CD4-positive, alpha-beta T cell (primary cell): ENCODE measurements at places on chromosomes 11 and 22. TPM values are rescaled to one million over a fixed set of nuclear protein-coding genes. Genes with fewer than 3 reads are reported as not detected.

The HOATZ gene
- total RNA-seq: not detected

The ACR gene
- not detected for total RNA-seq

The MYEOV gene
- not detected for total RNA-seq

- no peak for DNase-seq
These were observed 9.0 kb downstream of the CLPB start for GRCh38 chr11:72425053-72425980.

DNA sequence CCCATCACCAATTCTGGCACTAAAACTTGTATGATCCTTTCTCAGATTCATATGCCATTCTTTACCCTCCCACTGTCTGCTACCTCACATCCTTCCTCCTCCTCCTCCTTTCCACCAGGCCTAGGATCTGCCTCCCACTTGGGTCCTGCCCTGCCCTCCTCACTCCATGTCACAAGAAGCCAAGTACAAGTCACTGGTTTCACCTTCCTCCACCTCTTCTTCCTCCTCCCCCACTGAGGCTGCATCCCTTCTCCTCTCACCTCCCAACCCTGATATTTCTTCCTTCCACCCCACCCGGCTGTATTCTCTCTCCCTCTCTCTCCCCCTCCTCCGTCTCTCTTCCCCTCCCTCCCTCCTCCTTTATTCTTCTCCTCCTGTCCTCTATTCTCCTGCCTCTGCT, 46.6 kb downstream of the LARGE1 start:
- DNase-seq: no peak

GRCh38 chr11:112579282-112579681, 318.6 kb upstream of the PLET1 start:
- no peak for DNase-seq

- no peak for DNase-seq
These were observed 19.6 kb downstream of the SLC22A12 start for GRCh38 chr11:64610596-64610995.

The CUL5 gene
- total RNA-seq: 67.6 TPM

DNA sequence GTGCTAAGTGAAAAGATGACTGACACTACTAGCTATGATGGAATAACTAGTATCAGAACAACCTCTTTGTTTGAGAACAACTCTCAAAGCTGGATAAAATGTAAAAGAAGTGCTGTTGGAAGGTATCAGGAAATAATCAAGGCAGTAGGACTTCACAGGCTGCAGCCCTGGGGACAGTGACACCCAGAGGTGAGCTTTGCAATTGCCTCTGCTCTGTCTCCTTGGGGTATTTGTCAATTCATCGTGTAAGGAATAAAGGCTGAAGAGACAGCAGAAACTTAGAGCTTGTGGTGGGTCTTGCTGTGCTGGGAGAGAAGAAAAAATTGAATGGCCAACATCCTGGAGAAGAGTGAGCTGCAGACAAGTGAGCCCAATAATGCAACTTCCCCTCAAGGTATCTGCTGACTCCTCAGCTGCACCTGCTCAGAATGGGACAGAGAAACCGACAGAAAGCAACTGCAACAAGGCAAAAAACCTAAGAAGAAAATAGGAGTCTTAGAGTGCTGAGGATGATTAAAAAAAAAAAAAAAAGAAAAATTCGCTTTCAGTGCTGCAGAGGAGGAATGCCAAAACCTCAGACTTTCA, 141.1 kb downstream of the RCN1 start:
- no peak for DNase-seq

The PSMC3 gene
- total RNA-seq: 51.3 TPM

DNA sequence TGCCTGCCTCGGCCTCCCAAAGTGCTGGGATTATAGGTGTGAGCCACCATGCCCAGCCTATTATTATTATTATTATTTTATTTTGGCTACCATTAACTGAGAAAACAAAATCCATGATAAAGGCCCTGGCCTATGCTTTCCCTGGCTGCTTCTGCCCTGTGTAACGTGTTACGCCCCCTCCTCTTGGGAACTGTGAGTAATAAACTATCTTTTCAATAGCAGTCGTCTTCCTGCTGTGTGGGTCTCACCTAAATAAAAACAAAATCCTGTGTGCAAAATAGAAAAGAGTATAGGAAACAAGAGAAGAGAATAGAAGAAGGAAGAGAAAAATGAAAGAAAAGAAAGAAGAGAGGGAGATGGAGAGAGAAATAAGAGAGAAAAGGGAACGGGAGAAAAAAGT, 237.0 kb downstream of the MIAT start:
- DNase-seq: no peak

The RBMXL2 gene
- not detected for total RNA-seq

The FGF19 gene
- not detected for total RNA-seq

DNA sequence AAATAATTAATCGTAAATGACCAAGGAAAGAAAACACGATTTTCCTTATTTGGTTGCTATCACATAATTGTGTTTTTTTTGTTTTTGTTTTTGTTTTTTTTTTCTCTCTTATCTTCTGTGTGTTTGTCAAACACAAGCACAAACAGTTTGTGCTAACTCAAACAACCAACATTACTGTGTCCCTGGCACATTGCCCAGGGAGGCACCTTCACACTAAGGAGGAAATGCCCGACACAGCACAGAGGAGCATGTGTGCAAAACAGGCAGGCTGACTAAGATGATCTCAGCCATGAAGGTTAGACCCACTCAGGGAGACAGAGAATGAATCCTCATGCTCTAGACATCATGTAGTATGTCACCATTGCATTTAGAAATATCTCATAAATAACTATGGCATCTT, 130.1 kb downstream of the SOX6 start:
- DNase-seq: no peak

The NCR3LG1 gene
- total RNA-seq: 2.2 TPM

The ANO1 gene
- not detected for total RNA-seq

GRCh38 chr11:37571246-37571645, 973.2 kb upstream of the RAG2 start:
- no peak for DNase-seq

The SLC36A4 gene
- 16.4 TPM for total RNA-seq

DNA sequence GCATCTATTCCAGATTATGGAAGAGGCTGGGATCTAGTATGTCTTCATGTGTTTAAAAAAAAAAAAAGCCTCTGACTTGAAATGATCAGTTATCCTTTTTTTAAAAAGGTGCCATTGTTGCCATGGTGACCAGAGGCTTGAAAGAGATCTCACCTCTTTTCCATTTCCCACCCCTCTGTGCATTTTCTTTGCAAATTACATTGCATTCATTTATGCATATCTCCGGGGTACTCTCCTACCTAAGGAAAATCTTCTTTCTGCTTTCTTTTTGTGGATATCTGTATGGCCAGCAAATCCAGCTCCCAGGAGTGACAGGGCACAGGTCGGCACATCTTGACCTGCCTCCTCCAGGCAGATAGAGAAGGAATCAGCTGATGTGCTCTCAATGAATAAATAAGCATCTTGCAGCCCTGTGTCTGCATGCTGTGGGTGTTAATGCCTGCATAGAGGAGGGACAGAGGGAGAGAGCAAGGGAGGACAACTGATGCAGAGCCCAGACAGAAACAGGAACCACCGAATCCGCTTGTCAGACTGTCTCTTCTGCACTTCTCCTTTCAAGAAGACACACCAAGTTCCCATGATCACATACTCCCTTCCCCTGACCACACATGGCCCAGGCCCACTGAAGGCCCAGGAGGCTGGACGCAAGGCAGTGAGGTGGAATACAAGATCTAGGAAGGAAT, 50.9 kb downstream of the CWC15 start:
- no peak for DNase-seq

DNA sequence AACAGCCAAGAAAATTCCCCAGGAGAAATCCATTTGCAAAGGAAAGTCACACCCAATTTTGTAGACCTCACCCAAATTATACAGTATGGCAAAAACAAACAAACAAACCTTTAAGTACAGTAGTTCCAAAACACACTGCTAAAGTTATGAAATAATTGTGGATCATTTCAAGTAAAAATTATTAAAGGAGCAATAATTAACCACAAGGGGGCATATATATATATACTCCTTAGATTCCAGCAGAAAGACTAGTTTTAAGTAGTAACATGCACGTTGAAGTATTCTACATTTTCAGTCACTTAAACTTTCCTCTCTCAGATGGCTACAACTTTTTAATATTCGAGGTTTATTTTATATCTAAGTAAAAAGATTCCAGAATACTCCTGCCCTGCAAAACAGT, 26.8 kb downstream of the RNF141 start:
- no peak for DNase-seq

The SVIP gene
- total RNA-seq: 58.1 TPM

GRCh38 chr11:829176-829846, 1.6 kb downstream of the CRACR2B start:
- DNase-seq: no peak

- no peak for DNase-seq
These were observed 54.7 kb downstream of the CDKN1C start for GRCh38 chr11:2830886-2831285.

DNA sequence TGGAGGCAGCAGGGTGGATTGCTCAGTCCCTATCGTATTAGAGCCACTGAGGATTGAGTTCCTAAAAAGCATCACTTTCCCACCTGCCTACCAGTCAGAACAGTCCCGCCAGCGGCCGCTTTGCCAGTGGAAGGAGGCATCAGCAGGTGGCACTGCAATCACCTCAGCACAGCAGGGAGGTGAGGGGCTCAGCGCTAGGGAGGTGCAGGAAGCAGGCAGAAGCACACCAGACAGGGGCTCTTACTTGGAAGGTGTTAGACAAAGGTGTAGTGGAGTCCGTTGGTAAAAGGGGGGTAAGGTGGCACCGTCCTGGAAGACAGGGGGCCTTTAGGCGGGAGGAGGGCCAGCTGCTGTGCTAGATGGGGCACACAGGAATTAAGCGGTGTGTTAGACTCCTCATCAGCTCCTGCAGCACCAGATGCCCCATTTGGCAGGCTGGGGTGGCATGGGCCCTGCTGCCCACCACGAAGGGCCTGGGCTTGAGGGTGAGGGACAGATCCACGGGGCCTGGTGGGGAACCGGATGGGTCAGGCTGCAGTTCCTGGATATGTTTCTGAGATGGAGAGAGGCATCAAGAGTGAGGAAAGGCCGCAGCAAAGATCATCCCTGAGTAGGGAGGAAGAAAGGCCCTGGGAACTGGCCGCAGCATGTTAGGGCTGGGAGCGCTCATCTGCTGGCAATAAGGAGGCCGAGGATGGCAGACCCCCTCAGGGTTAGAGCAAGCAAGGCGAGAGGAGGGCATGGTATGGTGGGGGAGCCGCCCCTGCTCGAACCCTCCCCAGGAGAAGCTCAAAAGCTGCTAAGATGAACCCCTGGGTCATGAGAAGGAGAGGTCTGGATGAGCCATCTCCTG, 42.5 kb downstream of the C11orf58 start:
- DNase-seq: no peak

DNA sequence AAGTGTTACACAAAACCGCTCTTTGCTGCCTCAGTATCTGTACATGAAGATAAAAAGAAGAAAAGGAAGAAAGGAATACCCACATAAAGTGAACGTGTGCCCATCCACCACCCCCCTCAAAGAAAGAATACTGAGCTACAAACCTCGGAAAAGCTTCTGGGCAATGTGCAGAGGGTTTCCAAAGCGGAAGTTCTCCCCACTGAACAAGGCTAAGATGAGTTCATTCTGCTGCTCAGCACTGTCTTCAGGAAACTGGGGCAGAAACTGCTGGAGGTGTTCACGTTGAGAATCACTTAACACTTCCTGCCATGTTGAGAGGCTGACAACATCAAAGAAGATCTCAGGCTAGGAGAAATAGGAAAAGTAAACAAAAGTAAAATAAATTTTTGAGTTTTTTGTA, 6.9 kb downstream of the NFRKB start:
- DNase-seq: peak; percentile 47

DNA sequence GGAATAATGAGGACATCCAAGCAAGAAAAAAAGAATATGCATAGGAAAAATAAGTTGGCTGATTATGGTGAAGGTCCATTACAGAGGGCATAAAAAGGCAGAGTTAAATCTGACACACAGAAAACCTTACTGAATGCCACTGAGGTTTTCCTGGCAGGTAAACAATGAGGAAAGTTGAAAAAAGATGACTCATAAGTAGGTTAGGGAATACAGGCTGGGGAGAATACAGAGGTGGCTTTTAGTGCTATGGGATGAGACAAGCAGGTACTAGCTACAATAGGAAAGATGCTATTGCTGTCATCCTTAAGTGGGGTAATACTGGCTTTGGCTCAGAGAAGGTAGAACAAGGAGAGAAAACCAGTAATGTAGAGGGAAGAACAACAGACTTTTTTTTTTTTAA, 44.7 kb downstream of the CSTF3 start:
- no peak for DNase-seq

- no peak for DNase-seq
These were observed 13.2 kb downstream of the POLA2 start for GRCh38 chr11:65274735-65275682.

DNA sequence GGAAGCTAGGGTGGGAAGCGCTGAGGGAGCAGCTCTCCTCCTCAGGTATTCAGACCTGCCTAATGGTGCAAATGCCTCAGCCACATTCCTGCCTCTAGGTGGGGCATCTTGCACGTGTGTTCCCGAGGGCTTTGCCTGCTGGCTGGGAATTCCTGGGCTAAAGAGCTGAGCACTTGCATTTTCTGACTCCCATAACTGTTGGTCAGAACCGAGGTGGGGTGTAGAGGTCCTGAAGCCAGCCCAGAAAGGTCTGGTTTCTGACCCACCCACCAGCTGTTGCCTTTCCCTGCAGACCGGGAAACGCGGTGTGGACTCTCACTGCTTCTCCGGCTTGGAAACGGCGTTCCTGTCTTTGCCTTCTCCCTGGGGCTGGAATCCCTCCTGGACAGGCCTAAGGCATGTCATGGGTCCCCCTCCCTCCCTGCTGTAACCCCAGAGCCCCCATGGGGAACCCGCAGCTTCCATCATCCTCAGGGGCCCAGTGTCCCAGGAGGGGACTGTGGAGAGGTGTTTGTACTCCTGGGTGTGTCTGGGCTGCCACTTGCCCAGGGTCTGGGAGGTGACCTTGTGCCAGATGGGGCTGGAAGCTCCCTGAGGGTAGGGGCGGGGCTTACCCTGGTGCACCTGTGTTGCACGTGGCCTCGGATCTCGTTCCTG, 24.0 kb upstream of the SMIM38 start:
- DNase-seq: no peak

- DNase-seq: no peak
These were observed 89.5 kb upstream of the DDI1 start for GRCh38 chr11:103946793-103947545.
